Heart left ventricle (tissue), 16 donors: ENCODE measurements at places on chromosomes 2 and 18. TPM values are rescaled to one million over a fixed set of nuclear protein-coding genes. Genes with fewer than 3 reads are reported as not detected.

KIAA2012 gene
- total RNA-seq = not detected

CCDC74A gene
- 1.3 TPM for total RNA-seq

DNA sequence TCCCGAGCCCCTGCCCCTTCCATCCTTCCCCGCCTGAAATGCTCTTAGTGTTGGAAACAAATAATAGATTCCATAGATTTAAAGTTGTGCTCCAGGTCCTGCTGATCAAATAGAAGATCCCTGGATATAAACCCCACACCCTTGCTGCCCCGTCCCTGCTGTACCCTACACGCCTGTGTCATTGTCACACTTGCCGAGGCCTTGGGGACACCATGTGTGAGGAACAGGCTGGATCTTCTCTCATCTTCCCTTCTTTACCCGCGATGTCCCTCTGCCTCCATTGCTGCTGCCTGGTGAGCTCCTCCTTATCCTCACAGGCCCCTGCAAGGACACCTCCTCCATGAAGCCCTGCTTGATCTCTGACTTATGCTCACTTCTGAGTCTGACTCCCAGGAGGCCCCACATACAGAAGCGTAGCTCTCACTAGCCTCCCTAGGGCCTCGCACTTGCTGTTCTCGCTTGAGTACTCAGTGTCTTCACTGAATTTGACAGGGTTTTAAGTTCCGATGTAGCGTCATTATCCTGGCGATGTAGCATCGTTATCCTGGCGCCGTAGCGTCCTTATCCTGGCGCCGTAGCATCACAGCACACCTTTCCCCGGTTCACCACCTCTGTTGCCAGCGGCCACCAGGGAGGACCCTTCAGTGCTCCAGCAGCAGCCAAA is 221.9 kb downstream of the NDUFA10 start:
- no peak for DNase-seq
- no peaks in the 10 kb centered on the region for H3K36me3 ChIP-seq
- no peaks in the 10 kb centered on the region for H3K27me3 ChIP-seq
- no peak overlapping the region for H3K4me3 ChIP-seq

DNA sequence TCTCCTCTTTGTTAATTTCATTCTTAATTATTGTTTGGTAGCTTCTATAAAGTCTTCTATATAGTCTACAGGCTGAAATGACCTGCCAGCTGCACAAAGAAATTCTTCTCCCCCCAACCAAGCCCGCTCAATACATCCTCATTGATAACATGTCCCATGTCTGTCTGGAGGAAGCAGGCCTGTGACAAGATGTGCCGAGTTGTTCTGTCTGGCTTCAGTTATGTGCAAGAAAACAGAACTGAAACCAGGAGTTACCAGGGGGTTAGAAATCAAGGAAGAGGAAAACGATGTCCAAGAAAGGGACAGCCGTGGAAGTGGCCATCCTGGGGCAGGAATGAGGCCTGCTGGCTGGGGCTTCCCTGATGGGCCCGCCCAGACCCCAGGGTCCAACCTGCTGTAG is 57.6 kb downstream of the MTCL1 start:
- H3K27me3 ChIP-seq = no peaks in the 10 kb centered on the region
- H3K4me1 ChIP-seq = peaks cover 3% of the 10 kb centered on the region
- no peaks in the 10 kb centered on the region for H3K36me3 ChIP-seq
- no peak overlapping the region for H3K4me3 ChIP-seq
- H3K27ac ChIP-seq = no peak overlapping the region

DNA sequence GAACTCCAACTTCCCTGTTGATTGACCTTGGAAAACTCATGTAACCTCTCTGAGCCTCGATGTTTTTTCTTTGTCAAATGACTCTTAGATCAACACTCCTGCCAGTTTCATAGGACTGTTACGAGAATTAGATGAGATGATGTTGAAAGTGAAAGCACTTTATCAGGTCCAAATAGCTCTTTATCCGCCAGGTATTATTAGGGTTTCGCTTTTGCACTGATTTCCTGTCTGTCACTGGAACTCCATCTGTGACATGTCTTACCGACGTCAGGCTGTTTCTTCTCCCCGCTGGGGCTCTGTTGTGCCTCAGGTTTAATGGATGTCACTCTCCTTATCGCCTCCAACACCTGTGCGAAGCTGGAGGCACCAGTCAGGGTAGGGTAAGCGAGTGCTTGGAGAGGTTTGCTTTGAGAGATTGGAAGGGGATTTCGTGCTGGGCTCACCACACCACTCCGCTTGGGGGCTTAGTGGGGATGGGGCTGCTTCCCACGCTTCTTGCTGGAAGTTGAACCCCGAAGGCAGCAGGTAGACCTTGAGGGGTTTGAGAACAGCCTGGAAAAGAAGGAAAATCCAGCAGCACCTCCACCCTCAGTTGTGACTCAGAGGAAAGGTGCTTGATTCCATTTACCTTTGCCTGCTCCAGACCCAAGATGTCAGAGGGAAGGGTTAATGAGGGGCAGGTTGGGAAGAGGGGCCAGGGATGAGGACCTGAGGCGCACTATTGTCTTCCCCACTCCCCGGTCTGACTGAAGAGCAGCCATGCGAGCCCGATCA is 4.3 kb downstream of the GAD1 start:
- no peak overlapping the region for H3K27ac ChIP-seq
- no peaks in the 10 kb centered on the region for H3K36me3 ChIP-seq
- peaks cover 69% of the 10 kb centered on the region for H3K27me3 ChIP-seq
- H3K4me3 ChIP-seq = peak overlapping the region; percentile 18

RND3 gene
- total RNA-seq = 30.8 TPM

GRCh38 chr18:50133526-50133925 is 61.4 kb downstream of the MYO5B start:
- H3K36me3 ChIP-seq = no peaks in the 10 kb centered on the region
- H3K27me3 ChIP-seq = peaks cover 9% of the 10 kb centered on the region
- no peak overlapping the region for H3K27ac ChIP-seq
- no peaks in the 10 kb centered on the region for H3K4me1 ChIP-seq
- DNase-seq = no peak

RAB6D gene
- total RNA-seq = not detected

DNA sequence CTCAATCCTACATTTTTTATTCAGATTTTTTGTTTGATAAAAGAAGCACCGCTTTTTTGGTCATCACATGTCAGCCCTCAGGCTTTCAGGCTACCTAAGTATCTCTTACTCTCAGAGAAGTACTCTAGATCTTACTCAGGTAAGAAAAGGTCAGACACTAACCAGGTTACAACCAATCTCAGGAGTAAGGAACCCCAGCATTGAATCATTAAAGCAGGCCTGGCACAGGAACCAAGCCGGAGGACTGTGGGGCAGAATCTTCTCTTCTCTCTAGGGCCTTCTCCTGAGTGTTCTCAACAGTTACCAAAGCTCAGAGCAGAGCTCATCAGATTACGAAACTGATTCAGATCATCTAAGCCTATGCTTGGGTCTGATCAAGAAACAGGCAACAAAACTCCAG is 28.2 kb downstream of the RBMS1 start:
- no peak overlapping the region for H3K27ac ChIP-seq
- no peaks in the 10 kb centered on the region for H3K36me3 ChIP-seq
- H3K27me3 ChIP-seq = no peaks in the 10 kb centered on the region
- no peak overlapping the region for H3K4me3 ChIP-seq

DNA sequence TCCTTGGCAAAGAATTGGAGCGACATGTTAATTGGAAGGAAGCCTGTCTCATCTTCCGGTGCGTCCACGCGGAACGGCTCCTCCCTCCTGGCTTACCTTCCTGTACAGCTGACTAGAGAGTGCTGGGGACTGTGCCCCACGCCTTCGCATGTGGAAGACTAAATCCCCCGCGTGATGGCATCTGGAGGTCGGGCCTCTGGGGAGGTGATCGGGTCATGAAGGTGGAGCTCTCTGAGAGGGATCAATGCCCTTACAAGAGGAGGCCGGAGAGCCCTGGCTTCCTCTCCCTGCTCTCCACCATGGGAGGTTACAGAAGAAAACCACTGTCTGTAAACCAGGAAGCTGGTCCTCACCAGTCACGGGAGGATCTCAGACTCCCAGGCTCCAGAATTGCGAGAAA is 104.1 kb upstream of the OTOS start:
- no peaks in the 10 kb centered on the region for H3K27me3 ChIP-seq
- H3K27ac ChIP-seq = no peak overlapping the region
- no peak for DNase-seq
- H3K4me1 ChIP-seq = peaks cover under 1% of the 10 kb centered on the region
- H3K4me3 ChIP-seq = no peak overlapping the region

C2orf80 gene
- total RNA-seq = not detected

C2orf15 gene
- total RNA-seq = not detected

SF3B6 gene
- total RNA-seq = 58.3 TPM

GRCh38 chr18:34224423-34225217 is at the start of gene NOL4:
TSS of gene NOL4 (minus strand) at chr18:34224913. CDS start at chr18:34223253, 1,660 bp downstream.
- peak within 1 kb of the TSS; percentile 53 for H3K4me3 ChIP-seq
- H3K27me3 ChIP-seq = peaks cover 55% of the 10 kb centered on the region
- DNase-seq = no peak
- H3K4me1 ChIP-seq = peaks cover 35% of the 10 kb centered on the region

DNA sequence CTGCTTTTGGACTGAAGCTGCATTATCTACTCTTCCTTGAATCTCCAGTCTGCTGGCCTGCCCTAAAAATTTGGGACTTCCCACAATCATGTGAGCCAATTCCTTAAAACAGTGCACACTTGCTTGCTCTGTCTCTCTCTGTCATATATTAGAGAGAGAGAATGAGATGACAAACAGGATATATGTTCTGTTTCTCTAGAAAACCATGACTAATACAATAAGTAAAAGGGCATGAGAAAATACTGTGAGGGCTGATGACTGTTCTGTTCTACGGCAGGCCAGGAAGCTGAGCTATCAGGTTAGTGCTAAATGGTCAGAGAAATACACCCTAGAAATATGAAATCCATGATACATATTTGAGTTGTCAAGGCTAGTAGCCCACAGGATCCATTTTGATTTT is 1896.8 kb upstream of the CELF4 start:
- no peaks in the 10 kb centered on the region for H3K4me1 ChIP-seq
- DNase-seq = no peak
- H3K36me3 ChIP-seq = no peaks in the 10 kb centered on the region
- no peaks in the 10 kb centered on the region for H3K27me3 ChIP-seq

GRCh38 chr18:68467957-68468356 is 247.0 kb downstream of the TMX3 start:
- H3K36me3 ChIP-seq = no peaks in the 10 kb centered on the region
- no peaks in the 10 kb centered on the region for H3K4me1 ChIP-seq
- no peaks in the 10 kb centered on the region for H3K27me3 ChIP-seq
- H3K27ac ChIP-seq = no peak overlapping the region
- no peak overlapping the region for H3K4me3 ChIP-seq

GRCh38 chr18:37378336-37379010 is 187.1 kb downstream of the CELF4 start:
- no peak overlapping the region for H3K4me3 ChIP-seq
- no peak overlapping the region for H3K27ac ChIP-seq
- no peaks in the 10 kb centered on the region for H3K4me1 ChIP-seq
- no peaks in the 10 kb centered on the region for H3K36me3 ChIP-seq
- no peaks in the 10 kb centered on the region for H3K27me3 ChIP-seq
- DNase-seq = no peak

DNA sequence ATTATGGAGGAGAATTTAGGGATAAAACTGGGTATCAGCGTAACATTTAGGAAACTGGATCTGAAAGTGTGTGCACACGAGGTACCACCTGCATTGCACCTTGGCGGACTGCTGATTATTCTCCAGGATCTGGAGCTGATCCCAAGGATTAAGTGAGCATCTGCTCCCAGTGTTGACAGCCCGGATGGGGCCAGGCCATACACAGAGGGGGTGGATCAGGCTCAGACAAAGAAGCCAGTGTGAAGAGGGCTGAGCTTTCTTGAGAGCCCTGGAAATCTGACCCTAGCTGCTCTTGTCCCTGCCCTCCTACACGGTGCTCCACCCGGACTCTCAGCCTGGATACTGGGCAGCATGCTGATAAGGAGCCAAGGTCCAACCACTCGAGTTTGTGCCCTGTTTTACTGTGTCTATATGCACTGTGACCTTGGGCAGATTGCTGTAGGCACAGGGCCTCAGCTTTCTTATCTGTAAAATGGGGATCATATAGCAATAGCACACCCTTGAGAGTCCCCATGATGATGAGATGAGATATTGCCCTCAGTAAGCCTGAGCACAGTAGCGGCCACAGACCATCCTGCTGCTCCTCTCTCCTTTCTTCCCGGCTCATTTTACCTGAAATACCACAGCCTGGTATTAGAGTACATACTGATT is 396.8 kb upstream of the CELF4 start:
- no peaks in the 10 kb centered on the region for H3K27me3 ChIP-seq
- DNase-seq = no peak
- H3K4me3 ChIP-seq = no peak overlapping the region
- H3K36me3 ChIP-seq = no peaks in the 10 kb centered on the region

- no peaks in the 10 kb centered on the region for H3K27me3 ChIP-seq
- peaks cover 3% of the 10 kb centered on the region for H3K4me1 ChIP-seq
- H3K36me3 ChIP-seq = no peaks in the 10 kb centered on the region
- H3K4me3 ChIP-seq = no peak overlapping the region
- no peak overlapping the region for H3K27ac ChIP-seq
- DNase-seq = no peak
These were observed 6.5 kb downstream of the PLEK start for GRCh38 chr2:68371581-68371980.

LHCGR gene
- total RNA-seq = not detected
